ENCODE measurements at places on chromosomes 3 and 15.

- DNase-seq = no peak
Observed at GRCh38 chr3:169384573-169384972, 278.9 kb downstream of the MECOM start.

DNA sequence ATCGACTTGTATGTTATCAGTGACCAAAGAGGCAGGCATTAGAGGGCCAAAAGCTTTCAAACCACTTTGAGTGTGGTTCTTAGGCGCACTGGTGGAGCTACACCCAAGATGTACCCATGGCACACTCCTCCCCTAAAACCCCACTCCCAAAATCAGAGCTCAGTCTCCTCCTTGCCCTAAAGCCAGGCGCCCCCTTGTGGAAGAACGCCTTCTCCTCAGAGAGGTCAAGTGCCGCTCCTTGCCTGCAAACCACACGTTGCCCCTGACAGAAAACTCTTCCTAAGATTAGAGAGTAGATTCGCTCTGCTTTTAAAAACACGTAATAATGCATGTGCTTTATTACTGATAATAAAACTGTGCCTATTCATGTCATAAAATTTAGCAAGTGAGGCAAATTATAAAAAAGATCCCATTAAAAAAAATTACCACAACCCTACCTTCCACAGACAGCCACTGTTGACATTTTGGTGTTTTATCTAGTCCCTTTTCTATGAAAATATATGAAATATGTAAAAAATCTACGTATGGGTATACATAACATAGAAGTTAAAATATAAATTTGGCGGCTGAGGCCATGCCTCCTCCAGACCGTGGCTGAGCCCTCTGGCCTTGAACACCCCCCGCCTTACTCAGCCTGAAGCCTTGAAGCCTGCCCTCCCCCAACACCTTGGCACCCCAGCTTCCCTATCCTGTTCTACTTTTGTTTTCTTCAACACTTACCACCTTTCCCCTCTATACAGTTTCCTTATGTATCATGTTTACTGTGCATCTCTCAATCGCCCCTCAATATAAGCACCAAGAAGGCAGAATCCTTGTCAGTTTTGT, 33.5 kb downstream of the BCL2L10 start:
- peak; percentile 92 for DNase-seq

DNA sequence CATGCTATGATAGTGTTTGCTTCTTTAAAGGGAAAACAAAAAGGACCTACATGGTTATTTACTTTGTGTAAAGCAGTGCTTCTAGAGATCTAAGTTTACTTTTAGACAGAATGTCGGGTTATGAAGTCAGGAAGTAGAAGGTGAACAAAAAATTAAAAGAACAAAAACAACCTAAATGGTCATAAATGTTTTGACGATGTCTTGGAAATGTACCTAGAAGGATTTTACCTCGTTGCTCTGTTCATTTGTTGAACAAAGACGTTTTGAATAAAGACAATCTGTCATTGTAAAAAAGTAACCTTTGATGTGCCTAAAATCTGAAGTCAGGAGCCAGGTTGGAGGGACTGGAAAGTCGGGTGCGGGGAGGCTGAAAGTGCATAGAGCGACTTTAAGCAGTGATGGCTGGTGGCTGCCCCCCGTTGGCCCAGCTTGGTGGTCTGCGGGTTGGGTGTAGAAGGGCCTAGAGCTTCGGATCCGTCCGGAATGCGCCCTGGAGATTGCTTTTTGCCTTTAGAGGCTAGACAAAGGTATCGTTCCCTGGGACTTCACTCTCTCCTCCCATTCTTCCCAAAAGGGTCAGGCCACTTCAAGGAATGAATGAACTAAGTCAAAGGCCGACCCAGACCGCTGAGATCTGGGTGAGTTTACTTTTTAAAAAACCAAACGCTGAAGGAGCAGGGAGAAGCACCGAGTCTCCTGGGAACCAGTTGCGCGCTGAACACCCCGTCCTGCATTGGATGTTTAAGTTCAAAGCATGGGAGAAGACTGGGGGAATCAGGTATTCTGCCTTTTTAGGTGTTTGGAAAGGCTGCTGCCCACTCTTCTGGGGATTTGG, 2.1 kb downstream of the SOX14 start:
- no peak for DNase-seq

DNA sequence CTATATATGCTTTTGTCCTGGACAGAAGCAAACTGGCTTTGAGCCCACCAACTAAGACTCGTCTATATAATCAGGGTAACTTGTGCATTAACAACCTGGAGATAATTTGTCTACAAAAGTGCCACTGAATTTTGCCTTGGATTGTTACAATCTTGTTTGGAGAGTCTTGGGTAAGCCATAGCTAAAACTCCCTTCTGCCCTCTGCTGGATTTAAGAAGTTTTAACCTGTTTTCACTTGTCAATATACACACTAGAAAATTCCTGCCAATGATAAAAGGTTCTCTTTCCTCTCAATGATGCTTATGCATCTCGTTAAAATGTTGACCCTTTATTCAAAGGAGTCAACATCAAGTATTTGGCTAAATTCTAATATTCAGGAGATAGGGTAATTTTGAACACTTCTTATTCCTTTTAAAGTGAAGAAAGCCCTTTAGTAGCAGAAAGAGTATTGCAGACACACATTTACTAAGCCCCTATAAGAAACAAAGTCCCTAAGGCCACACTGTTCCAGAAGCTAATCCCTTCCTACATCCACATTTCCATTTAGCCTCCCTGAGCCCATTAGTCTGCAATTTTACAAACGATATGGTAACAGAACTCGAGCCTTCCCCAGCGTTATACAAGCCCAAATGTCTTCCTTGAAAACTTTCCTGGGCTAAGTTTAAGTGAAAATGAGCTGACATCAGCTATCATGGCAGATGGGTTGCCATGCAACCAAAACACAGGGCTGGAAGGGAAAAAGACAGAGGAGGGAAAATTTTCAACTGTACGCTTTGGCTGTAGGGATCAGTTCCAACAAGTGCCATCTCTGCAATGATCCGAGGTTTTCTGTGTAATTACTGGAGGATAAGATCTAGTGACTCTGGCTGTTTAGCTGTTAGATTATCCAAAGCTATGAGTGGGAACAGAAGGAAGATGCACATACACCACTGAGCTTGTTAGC, 75.9 kb upstream of the FGF12 start:
- no peak for DNase-seq

GRCh38 chr3:128495435-128495970, 2.5 kb upstream of the GATA2 start:
- peak; percentile 54 for DNase-seq

- no peak for DNase-seq
Observed at GRCh38 chr3:161412123-161412522, 40.8 kb upstream of the SPTSSB start.

Data from sciatic nerve (tissue), 2 donors.